ENCODE measurements at places on chromosomes 12 and 14. TPM values are rescaled to one million over a fixed set of nuclear protein-coding genes. Genes with fewer than 3 reads are reported as not detected.

GRCh38 chr14:50943261-50943942, 881 bp downstream of the PYGL start:
- peak; percentile 34 for DNase-seq
- H3K4me3 ChIP-seq = peak overlapping the region; percentile 94
- H3K27me3 ChIP-seq = no peaks in the 10 kb centered on the region
- peaks cover 7% of the 10 kb centered on the region for H3K4me1 ChIP-seq
- H3K27ac ChIP-seq = peak overlapping the region; percentile 64

Gene ETV6
- total RNA-seq = 3.4 TPM

Gene ASPG
- total RNA-seq = not detected

GRCh38 chr14:60313093-60313492, 64.1 kb downstream of the PPM1A start:
- H3K36me3 ChIP-seq = no peaks in the 10 kb centered on the region
- no peak for DNase-seq
- no peak overlapping the region for H3K27ac ChIP-seq
- no peak overlapping the region for H3K4me3 ChIP-seq

GRCh38 chr12:122981587-122982476, 1.4 kb downstream of the ARL6IP4 start:
- H3K4me3 ChIP-seq = peak overlapping the region; percentile 96
- peaks cover 38% of the 10 kb centered on the region for H3K4me1 ChIP-seq
- H3K27me3 ChIP-seq = no peaks in the 10 kb centered on the region

Gene HOXC13
- 0.33 TPM for total RNA-seq

DNA sequence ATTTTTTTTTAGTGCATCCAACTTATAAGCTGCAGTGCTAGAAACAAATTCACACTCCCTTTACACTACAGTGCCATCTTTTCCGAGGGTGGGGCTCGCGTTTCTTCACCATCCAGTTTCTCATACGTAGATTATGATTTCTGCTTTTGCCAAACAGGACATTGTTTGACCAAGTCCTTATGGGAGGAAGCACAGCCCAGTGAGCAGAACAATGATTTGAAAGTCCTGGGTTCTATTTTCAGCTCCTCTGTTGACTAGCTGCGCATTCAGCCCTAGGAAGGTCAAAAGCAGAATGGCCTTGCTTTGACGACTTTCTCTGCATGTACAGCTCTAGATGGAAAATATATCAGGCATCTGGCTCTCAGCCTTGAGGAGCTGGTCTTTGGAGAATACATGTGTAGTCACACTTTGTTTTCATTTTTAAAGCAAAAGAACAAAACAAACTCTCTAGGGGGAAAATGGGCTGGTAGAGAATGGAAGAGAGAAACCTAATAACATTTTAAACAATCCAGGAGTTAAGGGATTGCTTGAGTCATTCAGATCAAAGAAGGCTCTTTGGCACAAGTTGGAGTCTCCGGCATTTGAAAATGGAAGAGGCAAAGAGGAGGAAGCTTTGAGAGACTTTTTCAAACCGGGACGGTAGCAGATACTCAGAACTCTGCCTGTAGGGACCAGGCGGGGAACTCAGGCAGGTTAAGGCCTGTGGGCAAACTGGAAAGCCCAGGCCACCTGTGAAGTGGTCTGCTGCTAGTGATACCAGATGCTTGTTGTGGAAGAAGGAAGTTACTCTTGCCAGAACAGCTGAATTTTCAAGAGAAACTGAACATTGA, 257.3 kb upstream of the PLEKHG7 start:
- no peak overlapping the region for H3K4me3 ChIP-seq
- H3K27ac ChIP-seq = peak overlapping the region; percentile 69
- no peaks in the 10 kb centered on the region for H3K36me3 ChIP-seq
- H3K27me3 ChIP-seq = no peaks in the 10 kb centered on the region
- H3K4me1 ChIP-seq = peaks cover 9% of the 10 kb centered on the region

Gene TMEM63C
- total RNA-seq = not detected

DNA sequence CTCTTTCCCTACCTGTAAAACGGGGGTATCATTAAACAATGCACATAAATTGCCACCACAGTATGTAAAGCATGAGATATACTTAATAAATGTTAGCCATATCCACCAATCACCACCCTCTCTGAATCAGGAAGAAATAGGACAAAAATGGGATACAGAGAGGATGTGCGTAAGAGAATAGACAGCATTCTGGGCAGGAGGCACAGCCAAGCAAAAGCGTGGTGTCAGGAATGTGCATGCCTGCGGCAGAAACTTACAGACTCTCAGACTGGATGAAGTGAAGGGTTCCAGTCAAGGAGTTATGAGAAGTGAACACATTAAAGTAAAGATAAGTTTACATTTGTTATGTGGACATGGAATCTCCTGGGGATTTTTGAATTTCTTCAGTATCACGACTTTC, 121.7 kb upstream of the MDM1 start:
- H3K4me3 ChIP-seq = no peak overlapping the region
- DNase-seq = no peak
- H3K36me3 ChIP-seq = no peaks in the 10 kb centered on the region
- H3K27me3 ChIP-seq = no peaks in the 10 kb centered on the region
- peaks cover 16% of the 10 kb centered on the region for H3K4me1 ChIP-seq
